ENCODE measurements at places on chromosomes 1 and 21.

- no peak for DNase-seq
Measured at GRCh38 chr1:58431901-58432620, 114.5 kb downstream of the OMA1 start.

- DNase-seq = no peak
Measured at GRCh38 chr1:214380396-214380795, 99.4 kb downstream of the SMYD2 start.

DNA sequence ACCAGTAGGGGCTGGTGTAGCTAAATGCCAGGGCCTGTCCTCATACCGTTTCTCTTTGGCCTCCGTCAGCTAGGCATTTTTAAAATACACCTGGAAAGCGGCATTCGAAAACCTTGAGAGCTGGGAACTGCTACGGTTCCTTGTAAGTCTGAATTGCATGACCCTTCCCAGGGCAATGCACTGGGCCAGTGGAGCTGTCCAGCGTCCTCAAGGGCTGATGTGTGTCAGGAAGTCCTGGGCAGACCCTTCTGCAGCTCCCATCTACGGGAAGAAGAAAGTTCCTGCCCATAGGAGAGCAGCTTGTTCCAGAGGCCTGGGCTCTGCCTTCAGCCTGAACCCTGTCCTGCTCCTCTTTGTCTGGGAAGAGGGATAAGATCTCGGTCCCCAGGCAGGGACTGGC is 34.1 kb downstream of the UBASH3A start:
- no peak for DNase-seq

DNA sequence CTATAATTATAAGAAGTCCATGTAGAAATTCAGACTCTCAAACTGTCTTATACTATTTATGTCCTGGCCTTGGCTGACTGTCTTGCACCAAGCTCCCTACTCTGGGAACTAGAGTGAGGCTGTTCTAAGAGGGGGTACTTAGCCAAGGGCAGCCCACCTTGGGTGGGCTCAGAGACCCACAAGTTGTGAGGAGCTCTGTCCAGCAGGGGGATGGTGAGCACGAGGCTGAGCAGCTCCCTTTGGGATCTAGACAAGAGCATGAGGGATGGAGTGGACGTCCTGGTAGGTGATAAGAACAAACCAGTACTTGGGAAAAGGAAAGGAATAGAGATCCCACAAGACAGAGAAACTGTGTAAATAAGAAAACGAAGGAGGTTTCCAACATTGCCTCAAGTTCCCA is 127.1 kb upstream of the SLC44A3 start:
- DNase-seq = no peak

- no peak for DNase-seq
Measured at GRCh38 chr21:44916965-44917364, 3.7 kb downstream of the ITGB2 start.

- DNase-seq = no peak
Measured at GRCh38 chr1:93438716-93439115, 9.2 kb upstream of the FNBP1L start.

- no peak for DNase-seq
Measured at GRCh38 chr1:83810144-83810543, 188.8 kb downstream of the TTLL7 start.
